ENCODE measurements at places on chromosomes 4 and X.
A peak's percentile ranks its signal among the peaks of the same experiment; 100 is the strongest.

GRCh38 chr4:170698334-170698733 lies 608.6 kb upstream of the AADAT start:
- no peak for DNase-seq

GRCh38 chr4:37043342-37043741 lies 201.2 kb upstream of the NWD2 start:
- DNase-seq, result no peak

GRCh38 chrX:78650906-78651437 lies 8.2 kb downstream of the RTL3 start:
- no peak for DNase-seq

DNA sequence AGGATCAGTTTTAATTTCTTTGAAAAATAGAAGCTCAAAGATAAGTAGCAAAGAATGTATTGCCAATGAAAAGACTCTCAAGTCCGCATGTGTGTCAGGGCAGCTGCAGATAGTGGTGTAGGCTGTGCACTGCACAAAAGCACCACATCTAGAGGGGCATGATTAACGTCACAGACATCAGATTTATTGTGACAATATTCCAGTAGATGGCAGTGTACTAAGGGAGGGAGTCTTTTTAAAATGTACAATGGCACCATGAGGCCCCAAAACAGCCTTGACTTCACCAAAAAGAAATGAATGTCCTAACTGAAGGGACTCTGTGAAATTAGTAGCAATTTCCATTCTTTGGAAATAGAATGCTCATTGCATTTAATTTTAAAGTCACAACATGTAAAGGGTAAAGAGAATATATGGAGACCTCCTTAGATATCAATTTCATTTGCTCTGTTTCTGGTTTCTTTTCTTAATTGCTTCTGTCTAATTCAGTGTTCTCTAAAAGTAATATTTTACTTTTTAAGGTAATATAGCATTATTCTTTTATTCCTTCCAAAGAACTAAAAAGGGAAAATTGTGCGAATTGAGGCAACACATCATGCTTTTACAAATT lies 98.4 kb downstream of the ZNF827 start:
- no peak for DNase-seq

DNA sequence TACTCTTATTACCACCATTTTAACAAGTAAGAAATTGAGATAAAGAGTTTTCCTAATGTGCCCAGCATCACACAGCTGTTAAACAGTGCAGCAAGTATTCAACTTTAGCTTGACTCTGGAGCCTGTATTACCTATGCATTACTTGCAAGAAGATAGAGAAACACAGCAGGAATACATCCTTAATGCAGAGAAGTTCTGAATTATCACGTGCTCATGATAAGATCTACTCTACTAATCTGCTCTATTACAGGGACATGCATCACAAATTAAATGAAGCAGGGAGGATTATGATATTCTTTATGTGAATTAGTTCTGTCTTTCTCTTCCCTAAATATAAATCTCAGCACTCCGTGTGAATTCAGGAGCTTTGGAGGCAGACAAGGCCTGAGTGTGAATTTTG lies 39.0 kb upstream of the PDGFC start:
- no peak for DNase-seq

DNA sequence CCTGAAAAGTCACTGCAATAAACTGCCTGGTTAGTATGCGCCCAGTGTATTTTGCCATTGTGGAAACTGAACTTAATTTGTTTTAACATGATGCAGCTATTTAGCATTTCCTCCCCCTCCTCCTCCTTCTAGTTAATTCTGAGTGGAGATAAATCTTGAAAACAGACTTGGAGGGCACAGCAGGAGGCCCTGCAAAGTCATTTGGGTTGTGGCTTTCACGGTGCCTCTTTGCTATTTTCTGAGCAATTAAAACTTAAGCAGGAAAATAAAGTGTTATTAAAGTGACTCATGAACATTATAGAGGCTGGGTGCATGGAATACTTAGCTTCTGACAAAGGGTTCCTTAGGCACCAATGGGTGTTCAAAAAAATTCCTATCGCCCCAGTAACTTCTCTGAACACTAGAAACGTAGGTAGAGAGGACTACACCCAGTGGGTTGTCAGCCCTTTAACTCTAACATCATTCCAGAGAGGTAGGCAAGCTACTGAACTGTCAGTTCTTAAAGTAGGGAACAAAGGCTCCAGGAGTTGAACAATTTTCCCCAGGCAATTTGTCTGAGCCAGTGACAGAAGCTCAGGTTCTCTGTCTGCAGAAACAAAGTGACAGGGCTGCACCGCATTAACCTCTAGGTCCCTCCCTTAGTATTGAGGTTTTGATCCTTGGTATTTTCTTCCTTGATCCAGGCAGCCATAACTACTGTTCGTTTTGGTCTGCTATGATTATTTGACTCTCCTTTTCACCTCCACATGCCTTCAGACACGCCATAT lies 158.3 kb upstream of the KIT start:
- no peak for DNase-seq

GRCh38 chr4:23866450-23867075 lies 23.3 kb downstream of the PPARGC1A start:
- no peak for DNase-seq

DNA sequence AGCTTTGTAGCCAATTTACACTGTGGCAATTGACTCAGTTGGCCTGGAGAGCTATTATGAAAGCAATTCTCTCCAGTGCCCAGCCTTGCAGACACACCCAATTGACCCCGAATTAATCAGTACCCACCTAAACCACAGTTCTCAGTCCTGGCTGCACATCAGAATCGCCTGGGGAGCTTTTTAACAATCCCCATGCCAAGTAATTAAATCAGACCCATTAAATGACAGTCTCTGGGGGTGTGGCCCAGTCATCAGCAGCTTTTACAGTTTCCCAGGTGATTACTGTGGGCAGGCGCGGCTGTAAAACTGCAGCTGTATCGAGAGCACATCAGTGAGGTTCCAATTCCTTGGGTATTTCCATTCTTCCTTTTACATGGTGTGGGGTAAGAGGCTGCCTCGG lies 460.9 kb upstream of the FAT1 start:
- no peak for DNase-seq

GRCh38 chr4:73456177-73457022 lies 20.4 kb downstream of the AFP start:
- no peak for DNase-seq

GRCh38 chrX:153719238-153719637 lies 4.9 kb downstream of the BCAP31 start:
- DNase-seq, result no peak

- DNase-seq, result no peak
Measured at GRCh38 chr4:94348666-94349065, 6.0 kb upstream of the HPGDS start.

GRCh38 chrX:13000301-13000811 lies 25.4 kb downstream of the TMSB4X start:
- DNase-seq, result no peak

GRCh38 chrX:19121898-19122640 lies at the start of gene ADGRG2:
ADGRG2 (minus strand) TSS chrX:19122468; CDS start chrX:19068834, 53,634 bp downstream.
- no peak for DNase-seq

- no peak for DNase-seq
Measured at GRCh38 chrX:134444681-134445080, 15.3 kb upstream of the HPRT1 start.

GRCh38 chr4:159175085-159175988 lies 72.5 kb downstream of the RAPGEF2 start:
- DNase-seq, result peak; percentile 71

GRCh38 chrX:13415509-13415908 lies 95.7 kb upstream of the ATXN3L start:
- no peak for DNase-seq

- no peak for DNase-seq
Measured at GRCh38 chrX:41912923-41913322, 10.4 kb downstream of the CASK start.

GRCh38 chr4:42280327-42281095 lies 116.8 kb upstream of the SHISA3 start:
- no peak for DNase-seq

DNA sequence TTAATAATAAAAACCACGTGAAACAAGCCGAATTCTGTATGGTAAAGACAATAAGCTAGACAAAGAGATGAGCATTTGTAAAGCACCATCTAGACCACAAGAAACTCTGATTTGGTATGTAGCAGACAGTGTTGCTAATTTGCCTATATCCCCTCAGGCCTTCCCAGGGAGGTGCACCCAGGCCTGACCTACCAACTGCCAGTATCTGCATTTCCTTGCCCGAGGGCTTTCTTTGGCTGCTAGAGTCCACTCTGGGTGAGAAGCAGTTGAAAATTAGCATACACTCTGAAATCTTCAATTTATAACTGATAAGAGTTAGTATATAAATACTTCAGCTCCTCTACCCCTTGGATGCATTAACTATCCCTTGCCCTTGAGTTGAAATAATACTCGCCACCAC lies 37.4 kb upstream of the IL1RAPL1 start:
- DNase-seq, result no peak

DNA sequence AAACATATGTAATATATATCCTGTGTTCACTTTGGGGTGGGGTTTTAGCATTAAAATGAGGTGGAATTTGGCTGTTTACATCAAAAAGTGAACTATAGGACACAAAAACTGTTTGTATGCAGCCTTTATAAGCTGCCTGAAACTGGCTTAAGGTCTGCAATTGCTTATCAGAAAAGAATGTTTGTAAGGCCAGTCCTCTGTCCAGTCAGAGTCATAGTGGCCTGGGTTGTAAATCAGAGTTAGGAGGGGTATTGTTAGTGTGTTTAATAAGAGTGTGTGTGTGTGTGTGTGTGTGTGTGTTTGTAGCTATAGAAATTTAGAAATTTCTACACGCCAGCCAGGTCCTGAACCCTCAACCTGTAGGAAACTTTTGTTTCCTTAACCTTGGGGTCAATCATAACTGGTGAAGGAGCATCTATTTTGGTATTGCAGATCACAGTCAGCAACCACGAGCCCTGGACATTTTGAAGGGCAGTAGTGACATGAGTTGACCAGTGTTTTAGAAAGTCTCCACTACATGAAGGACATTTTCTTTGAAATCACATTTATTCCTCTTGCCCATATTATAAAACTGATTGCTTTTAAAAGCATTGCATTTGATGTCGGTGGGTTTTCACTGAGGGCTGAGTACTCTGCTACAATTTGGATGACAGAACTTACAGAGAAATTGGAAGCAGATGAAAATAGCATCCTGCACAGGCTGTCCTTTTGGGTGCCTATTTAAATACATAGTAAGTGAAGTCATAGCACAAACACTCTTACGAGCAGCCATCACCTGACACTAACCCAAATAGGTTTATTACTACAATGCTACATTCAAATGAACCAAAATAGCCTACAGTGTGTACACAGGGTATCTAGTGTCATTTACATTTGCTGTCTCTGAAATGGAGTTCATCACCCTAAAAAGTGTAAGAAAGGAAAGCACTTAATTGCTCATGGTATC lies 11.2 kb upstream of the TMEM154 start:
- no peak for DNase-seq
